ENCODE measurements at places on chromosomes 3 and 15.

DNA sequence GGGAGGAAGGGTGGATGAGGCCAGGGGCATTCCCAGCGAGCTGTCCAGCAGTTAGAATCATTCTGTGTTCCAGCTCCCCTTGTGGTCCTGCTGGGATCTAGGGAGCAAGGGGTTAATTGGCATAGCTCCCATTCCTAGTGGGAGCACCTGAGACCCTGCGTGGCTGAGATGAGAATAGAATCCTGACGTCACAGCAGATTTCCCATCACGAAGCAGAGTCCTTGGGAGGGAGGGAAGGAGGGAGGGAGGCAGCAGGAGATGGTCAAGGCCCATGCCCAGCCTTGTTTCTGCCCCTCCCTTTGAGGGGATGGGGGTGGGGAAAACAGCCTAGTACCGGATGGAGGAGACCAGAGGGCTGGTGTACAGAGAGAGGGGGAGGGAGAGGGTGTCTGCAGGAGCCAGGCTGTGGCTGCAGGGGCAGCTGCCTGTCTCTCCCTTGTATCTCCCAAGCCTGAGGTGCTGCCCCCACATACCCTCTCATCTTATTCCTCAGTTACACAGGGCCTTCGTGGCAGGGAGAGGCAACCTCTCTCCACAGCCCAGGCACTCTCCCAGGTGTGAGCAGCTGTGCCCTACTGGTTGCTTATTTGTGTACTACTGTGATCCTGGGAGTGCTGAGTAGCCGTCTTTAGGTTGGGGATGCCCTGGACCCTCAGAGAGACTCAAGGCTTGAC is 5.4 kb downstream of the TYRO3 start:
- DNase-seq: no peak

DNA sequence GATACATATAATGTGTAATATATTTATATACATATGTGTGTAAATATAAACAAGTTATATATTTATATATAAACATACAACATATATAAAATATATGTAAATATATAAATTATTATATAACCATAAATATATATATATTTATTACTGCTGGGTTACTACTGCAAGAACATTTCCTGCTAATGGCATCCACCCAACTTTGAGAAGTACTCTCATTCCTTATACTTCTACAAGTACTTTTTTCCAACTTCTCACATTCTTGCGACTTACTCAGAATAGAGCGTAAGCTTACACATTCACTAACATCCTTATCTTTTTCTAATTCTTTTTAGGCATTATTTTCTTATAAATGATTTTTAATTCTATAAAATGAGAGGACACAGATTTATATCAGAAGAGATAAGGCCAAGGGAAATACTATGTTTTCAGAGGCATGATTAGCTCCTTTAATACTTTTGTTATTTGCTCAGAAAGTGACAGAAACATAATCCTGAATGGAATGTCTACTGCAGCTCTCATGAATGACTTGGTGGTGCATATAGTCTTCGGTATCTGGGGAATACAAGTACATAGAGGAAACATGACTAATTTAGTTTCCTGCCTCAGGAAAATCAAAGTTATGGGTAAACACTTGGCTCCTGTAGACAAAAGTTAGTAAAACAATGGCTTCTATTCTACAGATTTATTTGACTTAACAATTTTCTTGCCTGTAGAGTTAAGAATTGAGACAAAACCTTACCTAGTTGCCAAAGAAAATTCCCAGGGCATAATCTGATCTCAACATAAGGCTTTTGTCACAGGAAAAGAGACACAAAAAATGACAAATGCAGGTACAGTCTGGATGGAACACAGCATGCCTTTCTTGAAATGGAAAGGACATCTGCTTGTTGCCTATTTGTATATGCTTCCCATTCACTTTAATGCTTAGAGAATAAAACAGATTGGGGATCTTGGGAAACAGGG is 453.9 kb downstream of the SQOR start:
- peak; percentile 49 for DNase-seq

DNA sequence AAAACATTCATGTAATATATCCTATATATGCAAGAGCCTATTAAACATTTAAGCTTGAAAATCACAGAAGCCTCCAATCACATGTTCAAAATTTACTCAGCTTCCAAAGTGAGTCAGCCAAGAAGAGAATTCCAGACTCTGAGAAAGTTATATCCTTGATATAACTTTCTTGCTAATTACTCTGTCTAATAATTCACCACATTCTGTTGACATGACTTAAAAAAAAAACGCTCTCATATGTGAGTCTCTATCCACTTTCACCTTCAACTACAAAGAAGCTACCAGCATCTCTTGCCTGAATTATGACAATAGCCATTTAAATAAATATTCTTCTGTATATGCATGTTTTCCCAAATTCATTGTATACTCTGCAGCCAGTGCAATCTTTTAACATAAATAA is 1116.3 kb upstream of the CADM2 start:
- no peak for DNase-seq

- DNase-seq: peak; percentile 97
Observed at GRCh38 chr15:52103217-52104207, 9.1 kb downstream of the BCL2L10 start.

DNA sequence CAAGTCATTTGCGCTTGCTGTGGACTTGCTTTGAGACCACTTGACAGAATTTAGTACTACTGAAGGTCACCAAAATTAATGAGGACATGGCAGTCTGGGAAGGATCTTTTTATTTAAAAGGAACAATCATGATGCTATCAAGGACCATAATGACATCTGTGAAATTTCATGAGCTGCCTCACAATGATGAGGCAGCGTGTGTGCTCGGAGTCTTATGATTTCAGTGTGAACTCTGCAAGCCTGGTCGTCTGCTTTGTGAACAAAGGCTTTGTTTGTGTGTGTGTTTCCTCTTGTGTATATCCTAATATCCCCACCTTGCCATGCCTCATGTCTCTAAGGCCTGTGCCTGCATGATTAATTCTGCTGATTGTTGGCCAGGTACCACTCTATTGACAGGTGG is 46.7 kb downstream of the RAD54L2 start:
- no peak for DNase-seq

All from IMR-90 (cell line).